Activated CD4-positive, alpha-beta T cell treated with anti-CD3 and anti-CD28 coated beads, Interleukin-2, amount 10 ng/mL, durations not matched to agents 24 days and 14 days (primary cell): ENCODE measurements at places on chromosomes 12 and 14. TPM values are rescaled to one million over a fixed set of nuclear protein-coding genes. Genes with fewer than 3 reads are reported as not detected.

- H3K27me3 ChIP-seq = peaks cover 39% of the 10 kb centered on the region
- H3K27ac ChIP-seq = no peak overlapping the region
- H3K4me1 ChIP-seq = peaks cover 4% of the 10 kb centered on the region
- H3K36me3 ChIP-seq = peaks cover 2% of the 10 kb centered on the region
- DNase-seq = no peak
Measured at GRCh38 chr14:29925736-29926135, 1.9 kb downstream of the PRKD1 start.

DNA sequence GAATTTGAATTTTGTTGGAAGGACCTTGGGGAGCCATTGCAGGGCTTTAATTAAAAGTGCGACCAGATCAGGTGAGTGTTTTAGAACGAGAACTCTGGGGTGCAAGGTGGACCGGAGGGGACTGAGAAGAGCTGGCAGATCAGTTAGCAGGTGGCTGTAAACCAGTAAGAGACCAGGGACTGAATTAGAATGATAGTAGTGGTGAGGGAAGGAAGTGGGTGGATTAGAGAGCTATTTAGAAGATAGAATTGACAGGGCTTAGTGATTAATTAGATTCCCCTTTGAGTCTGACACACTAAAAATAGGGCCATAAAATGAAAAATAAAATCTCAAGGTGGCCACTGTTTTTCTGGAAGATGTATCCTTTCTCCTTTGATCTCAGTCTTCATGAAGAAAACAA lies 44.8 kb downstream of the PLXNC1 start:
- peaks cover 9% of the 10 kb centered on the region for H3K4me1 ChIP-seq
- DNase-seq = no peak

DNA sequence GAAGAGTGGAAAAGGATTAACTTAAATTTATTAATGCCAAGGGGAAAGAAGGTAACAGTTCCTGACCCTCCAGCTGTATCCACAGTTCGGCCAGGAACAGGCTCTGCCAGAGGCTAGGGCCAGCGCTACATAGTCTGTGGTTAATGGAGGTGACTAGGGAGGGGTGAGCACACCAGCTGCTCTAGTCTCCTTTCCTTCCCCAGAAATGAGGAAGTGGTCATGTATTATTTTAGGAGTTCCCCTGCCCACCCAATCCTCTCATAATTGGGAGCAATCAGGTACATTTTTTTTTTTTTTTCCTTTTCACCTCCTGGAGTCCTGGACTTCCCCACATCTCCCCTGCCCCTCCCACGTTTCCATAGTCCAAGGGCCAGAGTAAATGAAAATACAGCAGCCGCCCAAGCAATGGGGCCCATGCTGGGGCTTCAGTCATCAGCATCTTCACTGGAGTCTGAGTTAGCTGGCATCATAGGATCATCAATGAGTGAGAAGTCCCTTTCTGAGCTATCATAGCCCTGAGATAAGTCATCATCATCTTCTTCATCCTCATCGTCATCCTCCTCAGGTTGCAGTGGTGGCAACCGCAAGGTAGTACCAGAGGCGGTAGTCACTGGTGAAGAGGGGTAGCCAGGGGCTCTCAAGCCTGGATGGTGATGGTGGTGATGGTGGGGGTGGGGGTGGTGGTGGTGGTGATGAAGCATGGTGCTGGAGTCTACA lies 1.5 kb upstream of the SUPT16H start:
- peaks cover 50% of the 10 kb centered on the region for H3K36me3 ChIP-seq
- peak overlapping the region; percentile 94 for H3K4me3 ChIP-seq
- peak; percentile 62 for DNase-seq
- peak overlapping the region; percentile 99 for H3K27ac ChIP-seq
- H3K27me3 ChIP-seq = no peaks in the 10 kb centered on the region
- peaks cover 31% of the 10 kb centered on the region for H3K4me1 ChIP-seq

GRCh38 chr12:30269496-30269895 lies 426.2 kb downstream of the IPO8 start:
- H3K4me3 ChIP-seq = no peak overlapping the region
- no peaks in the 10 kb centered on the region for H3K27me3 ChIP-seq
- H3K36me3 ChIP-seq = no peaks in the 10 kb centered on the region

- H3K4me3 ChIP-seq = no peak overlapping the region
Measured at GRCh38 chr12:69056743-69057515, 124.0 kb upstream of the CPM start.

DNA sequence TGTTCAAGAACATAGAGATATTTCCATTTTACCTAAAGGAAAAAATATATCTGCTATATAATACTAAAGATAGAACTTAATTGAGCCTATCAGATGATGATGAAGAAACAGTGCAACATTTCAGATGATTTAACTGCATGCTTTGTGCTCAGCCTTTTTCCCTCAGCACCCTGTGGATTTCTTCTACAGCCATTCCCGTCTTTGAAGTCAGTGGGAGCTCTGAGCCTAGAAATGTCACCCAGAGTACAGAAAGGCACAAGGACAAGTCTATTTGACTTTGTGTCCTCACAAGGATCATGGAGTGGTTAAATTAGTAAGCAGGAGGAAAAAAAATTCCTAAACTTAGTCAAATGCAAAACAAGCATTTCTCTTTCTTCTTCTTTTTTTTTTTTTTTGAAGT lies 994.0 kb upstream of the FLRT2 start:
- no peak for DNase-seq
- no peaks in the 10 kb centered on the region for H3K36me3 ChIP-seq
- H3K27me3 ChIP-seq = no peaks in the 10 kb centered on the region

DNA sequence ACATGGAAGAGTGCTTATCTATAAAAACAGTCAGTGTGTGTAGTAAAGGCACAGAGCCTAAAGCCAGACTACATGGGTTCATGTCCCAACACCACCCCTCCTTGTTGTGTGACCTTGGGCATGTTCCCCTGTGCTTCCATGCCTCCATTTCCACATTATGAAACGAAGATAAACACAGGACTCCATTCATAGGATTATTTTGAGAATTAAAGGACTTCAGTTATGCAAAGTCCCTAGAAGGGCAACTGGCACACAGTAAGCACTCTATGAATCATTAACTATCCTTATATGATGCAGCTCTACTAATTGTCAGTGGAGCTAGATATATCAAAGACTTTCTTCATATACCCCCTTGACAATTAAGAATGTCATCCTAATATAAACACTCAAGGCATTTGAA lies 17.8 kb downstream of the IFNG-AS1 start:
- no peak for DNase-seq
- no peaks in the 10 kb centered on the region for H3K27me3 ChIP-seq
- peaks cover under 1% of the 10 kb centered on the region for H3K4me1 ChIP-seq
- no peaks in the 10 kb centered on the region for H3K36me3 ChIP-seq

- H3K27me3 ChIP-seq = no peaks in the 10 kb centered on the region
- peak; percentile 78 for DNase-seq
- no peak overlapping the region for H3K27ac ChIP-seq
- peaks cover 4% of the 10 kb centered on the region for H3K36me3 ChIP-seq
- H3K4me3 ChIP-seq = no peak overlapping the region
Measured at GRCh38 chr14:105257464-105257863, 9.1 kb downstream of the BTBD6 start.

- DNase-seq = no peak
- no peak overlapping the region for H3K4me3 ChIP-seq
- H3K27ac ChIP-seq = no peak overlapping the region
- no peaks in the 10 kb centered on the region for H3K27me3 ChIP-seq
Measured at GRCh38 chr12:89289720-89290119, 62.6 kb downstream of the DUSP6 start.

DNA sequence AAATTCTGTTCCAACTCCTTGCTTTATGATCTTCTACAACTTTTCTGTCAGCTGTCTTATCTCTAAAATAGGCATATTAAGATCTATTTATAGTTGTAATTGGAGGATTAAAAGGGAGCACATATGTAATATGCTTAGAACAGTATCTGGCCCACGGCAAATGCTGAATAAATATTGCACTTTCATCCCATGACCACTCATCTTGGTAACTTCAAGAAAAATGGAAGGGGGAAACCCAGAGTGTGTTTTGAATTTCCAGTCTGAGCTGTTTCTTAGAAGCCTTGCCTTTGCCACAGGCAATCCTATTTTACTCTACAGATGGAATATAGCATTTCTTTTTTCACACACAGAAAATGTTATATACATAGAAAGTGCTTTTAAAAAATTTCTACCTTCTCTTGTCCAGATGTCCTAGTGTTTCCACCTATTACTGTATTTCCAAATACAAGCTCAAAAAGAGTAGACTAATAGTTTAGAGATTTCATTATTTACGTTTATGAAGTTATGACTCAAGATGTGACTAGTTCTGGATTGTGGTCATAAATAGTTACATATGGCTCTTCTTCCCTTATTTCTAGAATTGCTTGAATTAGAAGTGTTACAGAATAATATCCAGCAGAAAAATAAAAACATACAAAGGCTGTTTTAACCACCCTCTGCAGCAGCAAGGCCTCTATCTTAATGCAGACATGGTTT lies 6.2 kb upstream of the STXBP6 start:
- no peak overlapping the region for H3K27ac ChIP-seq
- H3K4me3 ChIP-seq = no peak overlapping the region

DNA sequence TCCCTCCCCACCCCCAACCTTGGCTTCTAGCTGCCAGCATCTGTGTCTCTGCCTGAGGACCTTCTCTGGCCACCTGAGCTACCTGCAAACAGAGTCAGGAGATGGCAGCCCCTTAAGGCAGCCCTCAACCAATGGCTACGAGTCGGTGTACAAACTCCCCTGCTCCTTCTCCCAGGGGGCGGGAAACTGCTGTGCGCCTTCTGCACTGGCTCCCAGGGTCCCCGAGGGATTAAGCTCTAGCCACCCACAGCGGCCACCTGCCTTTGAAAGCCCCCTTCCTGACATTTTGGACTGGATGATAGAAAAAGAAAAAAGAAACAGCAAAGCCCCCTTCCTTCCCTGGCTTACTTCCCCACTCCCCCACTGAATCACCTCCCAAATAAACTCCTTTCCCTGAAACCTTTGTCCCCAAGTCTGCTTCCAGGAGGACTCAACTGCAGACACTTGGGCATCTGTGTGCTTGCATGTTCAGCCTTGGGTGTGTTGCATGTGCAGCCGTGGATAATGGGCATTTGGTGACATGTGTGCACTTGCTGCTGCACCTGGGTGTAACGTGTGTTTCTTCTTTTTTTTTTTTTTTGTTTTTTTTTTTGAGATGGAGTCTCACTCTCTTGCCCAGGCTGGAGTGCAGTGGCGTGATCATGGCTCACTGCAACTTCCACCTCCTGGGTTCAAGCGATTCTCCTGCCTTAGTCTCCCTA lies 6.0 kb downstream of the SDS start:
- H3K36me3 ChIP-seq = no peaks in the 10 kb centered on the region
- H3K4me3 ChIP-seq = no peak overlapping the region
- H3K27me3 ChIP-seq = no peaks in the 10 kb centered on the region
- no peak for DNase-seq
- H3K4me1 ChIP-seq = no peaks in the 10 kb centered on the region

DNA sequence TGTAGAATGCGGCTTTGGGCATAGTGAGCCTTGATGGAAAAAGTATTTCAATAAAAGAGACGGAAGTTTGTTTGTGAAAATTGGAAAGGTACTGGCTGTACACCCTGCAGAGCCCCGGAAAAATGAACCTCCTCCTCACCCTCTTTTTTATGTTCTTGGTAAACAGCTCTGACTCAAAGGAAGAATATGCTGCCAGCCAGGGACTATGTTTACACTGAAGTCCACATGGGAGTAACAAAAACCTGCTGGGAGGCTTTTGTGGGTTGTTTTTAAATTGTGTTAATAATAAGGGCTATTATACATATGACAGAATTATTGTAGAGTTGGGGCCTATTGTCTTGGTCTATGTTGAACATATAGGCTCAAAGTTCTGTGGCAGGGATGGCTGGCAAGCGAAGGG lies 70.7 kb downstream of the TTC8 start:
- no peaks in the 10 kb centered on the region for H3K36me3 ChIP-seq
- H3K4me3 ChIP-seq = no peak overlapping the region
- no peak for DNase-seq

DNA sequence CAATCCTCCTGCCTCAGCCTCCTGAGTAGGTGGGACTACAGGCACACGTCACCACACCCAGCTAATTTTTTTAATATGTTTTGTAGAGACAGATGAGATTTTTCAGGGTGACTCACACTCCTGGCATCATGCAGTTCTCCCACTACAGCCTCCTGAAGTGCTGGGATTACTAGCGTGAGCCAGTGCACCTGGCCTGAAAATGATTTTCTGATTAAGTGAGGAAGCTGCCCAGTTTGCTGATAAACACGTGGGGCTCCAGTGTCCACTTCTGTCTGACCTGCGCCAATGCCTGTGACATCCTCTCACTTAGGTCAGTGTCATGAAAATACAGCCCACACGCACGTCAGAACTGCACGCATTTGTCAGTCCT lies 37.0 kb upstream of the SFSWAP start:
- no peak overlapping the region for H3K4me3 ChIP-seq
- H3K27ac ChIP-seq = no peak overlapping the region
- no peaks in the 10 kb centered on the region for H3K36me3 ChIP-seq
- DNase-seq = no peak

- H3K36me3 ChIP-seq = no peaks in the 10 kb centered on the region
- H3K4me3 ChIP-seq = no peak overlapping the region
- no peaks in the 10 kb centered on the region for H3K4me1 ChIP-seq
- no peaks in the 10 kb centered on the region for H3K27me3 ChIP-seq
- DNase-seq = no peak
- no peak overlapping the region for H3K27ac ChIP-seq
Measured at GRCh38 chr12:58576081-58576480, 344.2 kb downstream of the LRIG3 start.

DNA sequence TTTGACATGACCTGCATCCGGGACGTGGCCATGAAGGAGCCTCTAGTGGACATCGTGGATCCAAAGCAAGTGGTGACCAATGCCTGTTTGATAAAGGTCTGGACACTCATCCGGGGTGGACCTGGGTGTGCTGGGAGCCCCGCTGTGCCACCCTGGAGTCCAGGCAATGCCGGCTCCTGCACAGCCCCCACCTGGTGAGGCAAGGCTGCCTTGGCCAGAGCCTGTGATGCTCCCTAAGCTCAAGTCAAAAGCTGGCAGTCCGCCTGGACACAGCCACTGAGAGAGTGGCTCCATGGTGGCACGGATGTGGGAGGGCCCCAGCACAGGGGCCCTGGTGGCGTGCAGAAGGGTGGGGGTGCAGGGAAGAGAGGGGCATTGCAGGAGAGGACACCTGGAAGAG lies 85.9 kb downstream of the PRMT8 start:
- H3K27ac ChIP-seq = no peak overlapping the region
- no peak overlapping the region for H3K4me3 ChIP-seq
- DNase-seq = no peak
- H3K4me1 ChIP-seq = no peaks in the 10 kb centered on the region
- H3K27me3 ChIP-seq = peaks cover 23% of the 10 kb centered on the region
- no peaks in the 10 kb centered on the region for H3K36me3 ChIP-seq

RGS6 gene
- 2.5 TPM in 2 replicates for total RNA-seq

SERPINA3 gene
- total RNA-seq = not detected in 2 replicates

TSPAN19 gene
- total RNA-seq = not detected in 2 replicates

MSRB3 gene
- not detected in 2 replicates for total RNA-seq

SLC6A15 gene
- total RNA-seq = not detected in 2 replicates

MYH6 gene
- 0.17 and 0.23 TPM in 2 replicates for total RNA-seq

MYO1H gene
- not detected in 2 replicates for total RNA-seq

PGF gene
- 0.23 and 0.24 TPM in 2 replicates for total RNA-seq

CSRP2 gene
- 0.44 and 0.80 TPM in 2 replicates for total RNA-seq

RPL10L gene
- total RNA-seq = not detected in 2 replicates
